T follicular helper cell (primary cell): ENCODE measurements at places on chromosomes 7 and 10.

GRCh38 chr10:29600067-29600466 is 34.7 kb downstream of the SVIL start:
- no peak for DNase-seq

- DNase-seq: no peak
These were observed 11.3 kb upstream of the RHOBTB1 start for GRCh38 chr10:60955316-60955715.

DNA sequence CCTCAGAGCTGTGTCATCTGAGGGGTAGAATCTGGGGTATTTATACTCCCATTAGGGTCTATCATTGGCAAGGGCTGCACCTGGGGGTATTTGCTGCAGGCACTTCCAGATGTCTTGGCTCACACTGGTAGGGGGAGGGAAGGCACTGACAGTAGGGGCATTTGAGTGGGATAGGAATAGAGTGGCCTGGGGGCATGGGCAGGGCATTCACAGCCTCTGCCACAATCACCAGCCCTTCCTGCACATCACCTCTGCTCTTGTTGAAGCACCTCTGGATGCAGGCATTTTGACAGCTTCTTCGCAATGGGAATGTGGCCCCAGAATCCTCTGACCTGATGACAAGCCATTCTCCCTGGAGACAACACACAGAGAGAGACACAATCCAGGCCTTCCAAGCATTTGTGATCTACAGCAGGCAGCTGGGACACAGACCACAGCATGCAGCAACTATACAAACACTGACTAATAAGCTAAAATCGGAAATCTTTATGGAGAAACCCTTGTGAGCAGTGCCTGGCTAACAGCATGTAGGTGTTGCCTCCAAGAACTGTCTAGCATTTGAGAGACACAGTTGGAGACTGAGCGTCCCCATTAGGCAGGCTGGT is 178.5 kb downstream of the KCNMA1 start:
- no peak for DNase-seq

- DNase-seq: no peak
These were observed 119.8 kb downstream of the XRCC2 start for GRCh38 chr7:152556013-152556755.

GRCh38 chr10:125159486-125159931 is 854 bp downstream of the CTBP2 start:
- DNase-seq: no peak

- DNase-seq: no peak
These were observed 266.6 kb downstream of the ELFN1 start for GRCh38 chr7:1936531-1937251.

GRCh38 chr10:121791761-121792160 is 136.1 kb downstream of the ATE1 start:
- no peak for DNase-seq

DNA sequence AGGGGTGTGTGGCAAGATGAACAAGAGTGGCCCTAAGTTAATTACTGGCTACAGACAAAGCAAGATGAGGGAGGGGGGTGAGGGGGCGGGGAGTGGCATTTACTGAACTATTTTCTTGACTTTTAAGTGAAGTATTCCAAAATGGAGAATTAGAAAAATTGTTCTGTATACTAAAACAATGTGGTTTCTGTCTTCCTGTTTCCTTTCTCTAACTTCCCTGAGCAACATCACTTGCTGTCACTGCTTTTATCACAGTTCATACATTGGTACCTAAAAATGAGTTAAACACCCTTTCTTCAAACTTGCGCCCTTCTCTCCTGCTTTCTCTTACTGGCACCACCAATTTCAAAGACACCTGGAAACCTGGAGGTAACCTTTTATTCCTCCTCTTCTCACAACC is 21.6 kb downstream of the PDZD8 start:
- no peak for DNase-seq

DNA sequence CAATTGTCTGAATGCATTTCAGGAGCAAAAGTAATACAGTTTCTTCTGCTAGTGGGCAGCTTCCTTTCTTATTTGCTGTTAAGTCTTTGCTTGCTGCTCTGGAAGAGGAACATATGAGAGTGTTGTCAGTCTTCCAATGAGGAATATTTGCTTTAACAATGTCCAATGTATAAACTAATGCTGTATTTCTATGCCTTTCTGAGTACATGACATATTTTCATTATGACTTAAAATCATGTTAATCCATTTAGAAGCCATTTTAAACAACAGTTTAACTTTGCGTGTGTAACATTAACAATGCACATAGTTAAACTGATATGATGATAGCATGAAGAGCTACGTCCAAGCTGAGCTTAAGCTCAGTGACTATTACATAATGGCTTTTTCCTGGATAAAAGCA is 933.4 kb upstream of the GHITM start:
- no peak for DNase-seq

GRCh38 chr10:71014021-71014805 is 125.8 kb upstream of the PCBD1 start:
- DNase-seq: no peak

DNA sequence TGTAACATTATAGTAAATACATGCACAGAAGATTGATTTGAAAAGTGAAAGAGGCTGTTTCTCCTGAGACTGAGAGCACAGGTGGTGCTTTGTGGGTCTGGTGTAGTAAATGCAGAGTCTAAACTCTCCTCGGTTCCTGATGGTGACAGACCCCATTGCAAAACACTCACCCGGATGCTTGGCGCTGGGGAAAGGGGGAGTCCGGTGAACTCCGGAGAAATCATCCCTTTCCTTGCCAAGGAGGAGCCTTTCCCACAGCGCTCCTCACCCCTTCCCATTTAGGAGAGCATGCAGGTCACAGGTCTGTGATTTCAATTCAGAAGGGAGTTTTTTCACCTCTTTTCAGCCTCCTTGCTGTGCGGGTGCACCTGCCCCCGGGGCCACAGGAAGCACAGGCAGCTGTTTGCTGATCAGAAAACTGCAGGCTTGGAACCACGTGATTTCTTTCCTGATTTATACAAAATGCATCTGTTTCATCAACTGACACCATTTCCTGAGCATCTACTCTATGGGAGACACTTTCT is 75.6 kb upstream of the LYZL2 start:
- DNase-seq: no peak

GRCh38 chr10:130963052-130963393 is 348.5 kb downstream of the TCERG1L start:
- no peak for DNase-seq

DNA sequence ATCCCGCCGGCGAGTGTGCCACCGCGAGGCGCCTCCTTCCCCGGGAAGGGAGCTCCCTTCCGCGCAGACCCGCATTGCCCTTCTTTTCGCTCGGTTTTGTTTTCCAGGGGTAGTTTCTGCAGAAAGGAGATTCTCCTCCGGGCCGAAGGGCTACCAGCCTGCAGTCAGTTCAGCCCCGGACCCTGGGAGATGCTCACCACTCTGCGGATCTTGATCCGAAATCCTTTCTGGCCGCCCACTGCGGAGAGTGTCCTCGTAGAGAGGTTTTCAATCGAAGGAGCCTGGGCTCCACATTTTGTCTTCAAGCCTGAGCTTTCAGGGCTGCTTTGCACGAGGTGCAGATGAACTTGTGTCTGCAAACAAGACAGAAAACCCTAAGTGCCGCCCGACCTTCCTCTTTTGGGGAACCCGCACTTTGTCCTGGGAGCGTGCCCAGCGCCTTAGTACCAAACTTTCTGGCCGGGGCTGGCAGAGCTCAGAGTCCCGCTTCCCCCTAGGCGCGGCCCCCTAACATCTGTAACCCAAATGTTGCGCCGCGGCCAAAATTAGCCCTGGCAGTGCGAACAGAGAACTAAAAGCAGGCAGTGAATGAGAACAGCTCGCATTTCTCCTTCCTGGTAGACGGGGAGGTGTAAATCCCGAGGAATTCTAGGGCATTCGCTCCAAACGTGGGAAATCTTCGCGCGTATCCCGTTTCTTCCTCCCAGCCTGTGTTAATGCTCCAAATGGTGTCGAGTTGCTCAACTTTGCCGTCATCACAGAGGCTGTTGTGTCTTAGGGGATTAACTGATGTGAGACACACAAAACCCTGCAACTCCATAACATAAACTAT is 6.7 kb upstream of the EN2 start:
- DNase-seq: no peak

- DNase-seq: no peak
These were observed 89.3 kb upstream of the PRKCQ start for GRCh38 chr10:6669269-6669859.

GRCh38 chr7:55361560-55361959 is 3.6 kb upstream of the LANCL2 start:
- no peak for DNase-seq

- DNase-seq: no peak
These were observed 19.0 kb downstream of the HYAL4 start for GRCh38 chr7:123864012-123864411.

DNA sequence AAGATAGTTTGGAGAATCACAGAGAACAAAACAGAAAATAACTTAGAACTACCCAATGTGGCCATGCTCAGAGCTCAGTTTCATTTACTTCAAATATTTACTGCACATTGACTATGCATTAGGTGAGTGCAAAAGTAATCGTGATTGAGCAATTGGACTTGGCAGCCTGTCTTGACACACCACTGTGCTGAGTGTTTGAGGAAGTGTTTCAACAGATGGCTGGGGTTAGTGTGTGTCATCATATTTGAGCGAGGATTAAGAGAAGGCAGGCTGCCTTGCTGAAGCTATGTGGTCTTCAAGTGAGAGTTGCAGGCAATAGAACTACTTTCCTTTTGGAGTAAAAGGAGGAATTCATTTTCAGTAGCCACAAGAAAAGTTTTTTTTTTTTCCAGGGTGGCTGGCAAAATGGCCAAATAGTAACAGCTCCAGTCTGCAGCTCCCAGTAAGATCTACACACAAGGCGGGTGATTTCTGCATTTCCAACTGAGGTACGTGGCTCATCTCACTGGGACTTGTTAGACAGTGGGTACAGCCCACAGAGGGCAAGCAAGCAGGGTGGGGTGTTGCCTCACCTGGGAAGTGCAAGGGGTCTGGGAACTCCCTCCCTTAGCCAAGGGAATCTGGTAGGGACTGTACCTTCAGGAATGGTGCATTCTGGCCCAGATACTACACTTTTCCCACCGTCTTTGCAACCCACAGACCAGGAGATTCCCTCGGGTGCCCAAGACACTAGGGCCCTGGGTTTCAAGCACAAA is 37.6 kb downstream of the AKR1C4 start:
- DNase-seq: no peak

DNA sequence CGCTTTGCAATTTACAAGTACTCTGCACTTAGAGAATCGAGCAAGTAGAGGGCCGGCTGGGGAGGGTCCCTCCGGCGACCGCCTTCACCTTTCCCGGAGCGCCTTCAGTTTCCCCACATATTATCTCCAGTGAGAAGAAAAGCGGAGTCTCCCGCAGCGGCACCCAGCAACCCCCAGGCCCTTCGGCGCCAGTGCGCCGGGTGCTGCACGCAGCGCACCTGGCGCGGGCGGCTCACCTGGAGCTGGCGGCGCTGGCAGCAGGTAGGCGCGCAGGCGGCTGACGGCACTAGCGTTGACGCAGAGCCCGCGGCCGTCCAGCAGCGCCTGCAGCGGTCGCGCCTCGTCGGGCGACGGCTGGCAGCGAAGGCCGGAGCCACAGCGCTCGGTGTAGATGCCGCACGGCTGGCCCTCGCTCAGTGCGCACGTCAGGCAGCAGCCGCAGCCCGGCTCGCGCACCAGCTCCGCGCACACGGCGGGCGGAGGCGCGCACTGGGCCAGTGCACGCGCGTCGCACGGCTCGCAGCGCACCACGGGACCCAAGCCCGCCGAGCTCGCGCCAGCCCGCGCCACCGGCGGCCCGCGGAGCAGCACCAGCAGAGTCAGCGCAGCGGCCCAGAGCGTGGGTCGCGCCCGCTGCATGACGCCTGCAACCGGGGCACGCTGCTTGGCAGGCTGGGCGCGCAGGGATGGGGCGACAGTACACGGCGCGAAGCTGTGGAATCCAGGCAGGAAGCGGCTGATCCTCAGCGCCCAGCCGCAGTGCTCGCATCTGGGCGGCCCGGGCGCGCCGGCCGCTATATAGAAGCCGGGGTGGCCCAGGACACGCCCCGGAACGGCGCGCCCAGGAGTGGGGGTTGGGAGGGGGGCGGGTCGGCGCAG is at the start of gene IGFBP3:
Gene IGFBP3 (minus strand): TSS at position 771 of the 879 bp plus-strand sequence. CDS start 132 bp downstream, at position 639.
- DNase-seq: no peak

DNA sequence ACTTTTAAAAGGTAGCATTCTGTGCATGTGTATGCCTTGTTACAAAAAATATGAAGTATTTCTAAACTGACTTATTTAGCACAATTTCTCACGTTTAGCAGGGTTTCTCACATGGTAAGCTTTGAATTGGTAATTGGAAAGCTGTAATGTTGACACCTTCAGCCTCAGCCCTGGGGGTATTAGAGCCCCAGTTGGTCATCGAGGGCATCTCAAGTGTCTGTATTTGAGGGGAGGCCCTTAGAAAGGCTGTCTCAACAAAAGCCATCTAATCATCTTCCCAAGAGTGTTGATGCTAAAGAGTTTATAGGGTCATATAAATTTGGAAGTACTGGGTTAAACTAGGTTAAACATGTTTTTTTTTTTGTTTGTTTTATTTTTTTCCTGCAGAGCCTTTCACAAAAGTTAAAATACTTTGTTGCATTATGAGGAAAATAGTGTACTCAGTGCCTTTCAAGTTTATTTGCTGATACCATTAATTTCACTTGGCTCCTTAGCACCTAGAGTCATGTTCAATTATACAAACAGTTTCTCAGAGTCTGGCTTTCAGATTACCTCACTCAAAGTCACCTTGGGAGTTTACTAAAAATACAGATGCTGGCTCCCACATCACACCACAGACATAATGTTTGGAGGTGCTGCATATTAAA is 134.0 kb downstream of the CD36 start:
- no peak for DNase-seq

GRCh38 chr10:28984431-28984830 is 304.4 kb upstream of the LYZL1 start:
- DNase-seq: no peak
